Activated T-helper 1 cell treated with anti-CD3 and anti-CD28 coated beads, Interleukin-12 subunit alpha, Interleukin-12 subunit beta, Interleukin-2, Interleukin-4 antibody, amounts not matched to agents 30 ng/mL and 10 ng/mL and 1 ng/mL, durations not matched to agents 14 hours and 24 hours and 36 hours (primary cell): ENCODE measurements at places on chromosomes 5 and 9.

- H3K36me3 ChIP-seq: no peaks in the 10 kb centered on the region
- peaks cover 5% of the 10 kb centered on the region for H3K27me3 ChIP-seq
- H3K4me3 ChIP-seq: no peak overlapping the region
- no peak overlapping the region for H3K27ac ChIP-seq
- no peak for DNase-seq
These were observed 57.1 kb upstream of the NMUR2 start for GRCh38 chr5:152462021-152462721.

- DNase-seq: no peak
- peaks cover 56% of the 10 kb centered on the region for H3K36me3 ChIP-seq
These were observed 69.2 kb downstream of the CDK5RAP2 start for GRCh38 chr9:120510816-120511215.

DNA sequence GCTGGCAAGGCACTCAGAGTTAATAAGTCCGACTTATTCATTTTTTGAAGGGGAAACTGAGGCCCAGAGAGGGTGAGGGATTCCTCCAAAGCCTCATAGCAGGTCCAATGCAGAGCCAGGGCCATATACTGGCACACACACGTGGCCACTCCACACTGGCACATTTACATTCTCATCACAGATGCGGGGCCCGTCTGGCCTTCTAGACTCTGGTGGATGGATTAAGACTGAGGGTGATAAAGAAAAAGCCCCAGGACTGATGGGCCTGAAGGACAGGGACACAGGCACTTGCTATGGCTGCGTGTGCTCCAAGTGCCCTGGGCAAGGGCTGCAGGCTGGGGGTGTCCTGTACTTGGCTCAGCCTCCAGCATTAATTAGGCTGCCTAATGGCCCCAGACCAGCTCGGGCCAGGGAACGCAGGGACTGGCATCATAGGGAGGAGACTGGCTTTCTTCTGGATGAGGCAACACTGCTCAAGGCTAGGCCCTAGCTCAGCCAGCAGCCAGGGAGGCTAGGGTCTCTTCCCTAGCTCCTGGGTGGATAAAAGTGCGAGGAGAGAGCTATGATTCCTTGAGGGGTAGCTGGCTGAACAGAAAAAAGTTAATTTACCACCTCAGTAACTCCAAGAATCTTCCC, 28.5 kb upstream of the CSF1R start:
- H3K4me3 ChIP-seq: no peak overlapping the region
- peaks cover 2% of the 10 kb centered on the region for H3K36me3 ChIP-seq
- no peaks in the 10 kb centered on the region for H3K4me1 ChIP-seq
- peaks cover 11% of the 10 kb centered on the region for H3K27me3 ChIP-seq
- no peak overlapping the region for H3K27ac ChIP-seq

- no peaks in the 10 kb centered on the region for H3K27me3 ChIP-seq
- H3K4me1 ChIP-seq: peaks cover 13% of the 10 kb centered on the region
- H3K27ac ChIP-seq: no peak overlapping the region
- no peak overlapping the region for H3K4me3 ChIP-seq
These were observed 25.9 kb downstream of the NDFIP1 start for GRCh38 chr5:142134331-142135010.

DNA sequence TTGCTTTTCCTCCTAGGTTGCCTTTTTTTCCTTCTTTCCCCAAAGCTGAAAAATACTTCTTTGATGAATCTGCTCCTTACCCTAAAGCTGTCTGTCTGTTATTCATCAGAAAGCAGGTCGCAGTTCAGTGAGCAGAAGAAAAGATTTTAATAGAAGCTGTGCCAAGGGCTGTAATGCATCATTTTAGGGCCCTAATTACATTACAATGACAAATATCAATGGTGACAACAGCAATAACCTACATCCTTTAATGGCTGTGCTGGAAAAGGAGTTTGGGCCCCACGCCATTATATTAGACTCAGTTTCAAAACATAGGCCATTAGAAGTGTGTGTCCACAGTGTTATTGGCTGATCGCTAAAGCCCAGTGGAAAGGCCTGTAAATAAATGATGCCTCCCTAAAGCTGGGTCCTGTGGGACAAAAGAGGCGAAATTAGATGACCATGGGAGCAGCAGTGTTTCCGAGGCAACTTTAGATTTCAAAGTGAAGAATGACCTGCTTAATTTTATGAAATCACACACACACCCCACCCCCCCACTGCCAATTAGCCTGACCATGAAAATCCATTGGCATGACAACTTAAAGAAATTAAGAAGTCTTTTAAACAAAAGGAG, 38.4 kb downstream of the TLE4 start:
- H3K4me1 ChIP-seq: peaks cover 7% of the 10 kb centered on the region
- peaks cover 8% of the 10 kb centered on the region for H3K36me3 ChIP-seq
- H3K27ac ChIP-seq: no peak overlapping the region

DNA sequence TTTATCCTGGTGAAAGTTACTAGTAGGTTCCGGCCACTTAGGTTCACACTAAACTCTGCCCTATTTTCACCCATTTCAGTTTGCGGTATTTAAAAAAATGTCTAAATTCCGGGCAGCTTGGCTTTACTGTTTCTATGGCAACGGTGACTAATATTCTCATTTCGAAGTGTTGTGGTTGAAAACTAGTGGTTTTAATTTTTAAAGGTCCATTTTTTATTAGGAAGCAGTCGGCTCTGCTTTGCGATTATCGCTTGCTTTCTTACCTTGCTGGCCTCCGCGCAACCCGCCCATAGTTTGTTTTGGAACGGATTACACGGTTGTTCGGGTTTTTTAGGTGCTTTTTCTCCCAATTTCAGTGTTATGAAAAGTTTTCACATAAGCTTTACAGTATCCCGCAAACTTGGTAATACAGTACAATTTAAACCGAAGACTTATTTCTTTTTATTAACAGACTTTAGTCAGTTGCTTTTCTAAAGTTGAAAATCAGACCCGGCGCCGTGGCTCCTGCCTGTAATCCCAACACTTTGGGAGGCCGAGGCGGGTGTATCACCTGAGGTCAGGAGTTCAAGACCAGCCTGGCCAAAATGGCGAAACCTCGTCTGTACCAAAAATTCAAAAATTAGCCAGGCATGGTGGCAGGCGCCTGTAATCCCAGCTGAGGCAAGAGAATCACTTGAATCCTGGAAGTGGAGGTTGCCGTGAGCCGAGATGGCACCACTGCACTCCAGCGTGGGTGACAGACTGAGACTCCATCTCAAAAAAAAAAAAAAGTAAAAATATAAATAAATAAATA, 1.6 kb downstream of the KDM4C start:
- H3K36me3 ChIP-seq: peaks cover 8% of the 10 kb centered on the region
- peak overlapping the region; percentile 99 for H3K27ac ChIP-seq
- peaks cover 27% of the 10 kb centered on the region for H3K4me1 ChIP-seq
- no peaks in the 10 kb centered on the region for H3K27me3 ChIP-seq

GRCh38 chr5:172886974-172887501, 53.0 kb downstream of the ERGIC1 start:
- no peak overlapping the region for H3K27ac ChIP-seq
- peaks cover 1% of the 10 kb centered on the region for H3K4me1 ChIP-seq
- H3K27me3 ChIP-seq: no peaks in the 10 kb centered on the region
- no peak for DNase-seq
- peaks cover 2% of the 10 kb centered on the region for H3K36me3 ChIP-seq
- no peak overlapping the region for H3K4me3 ChIP-seq

DNA sequence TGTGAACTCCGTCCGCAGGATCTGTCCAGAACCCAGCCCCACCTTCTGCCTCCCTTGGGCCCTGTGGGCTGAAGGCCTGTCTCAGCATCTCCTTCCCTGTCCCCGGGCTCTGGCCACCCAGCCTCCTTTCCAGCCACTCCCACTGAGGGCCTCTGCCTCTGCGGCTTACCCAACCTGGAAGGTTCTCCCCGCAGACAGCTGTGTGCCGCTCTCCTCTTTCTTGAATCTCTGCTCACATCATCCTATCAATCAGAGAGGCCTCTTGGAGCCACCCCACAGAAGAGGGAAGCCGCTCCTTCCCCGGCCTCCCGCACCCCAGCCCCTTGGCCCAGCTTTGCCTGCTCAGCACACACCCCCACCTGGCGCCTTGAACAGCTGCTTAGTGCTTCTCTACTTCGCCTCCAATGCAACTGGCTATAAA, 81.5 kb upstream of the UNC5A start:
- no peak overlapping the region for H3K27ac ChIP-seq
- no peak for DNase-seq
- no peak overlapping the region for H3K4me3 ChIP-seq
- no peaks in the 10 kb centered on the region for H3K36me3 ChIP-seq
- H3K27me3 ChIP-seq: peaks cover 33% of the 10 kb centered on the region
